ENCODE measurements at places on chromosomes 1 and 21.
A peak's percentile ranks its signal among the peaks of the same experiment; 100 is the strongest.

DNA sequence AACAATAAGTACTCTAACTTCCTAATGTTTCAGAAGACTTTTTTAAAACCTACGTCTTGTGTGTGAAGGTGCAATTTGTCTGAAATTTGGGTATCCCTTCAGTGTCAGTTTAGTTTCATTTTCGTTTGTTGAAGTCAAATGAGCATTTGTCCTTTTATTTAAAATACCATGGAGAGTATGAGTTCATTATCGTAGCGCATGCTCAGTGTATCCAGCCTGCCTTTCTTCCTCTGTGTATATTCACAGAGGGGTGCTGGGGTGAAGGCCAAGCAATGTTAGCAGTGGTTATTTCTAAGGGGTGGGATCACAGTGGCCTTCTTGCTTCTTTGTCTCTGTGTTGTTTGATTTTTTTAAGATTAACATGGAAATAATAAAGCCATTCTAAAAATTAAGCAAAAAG, 43.2 kb downstream of the CNN3 start:
- peak; percentile 33 for DNase-seq

- no peak for DNase-seq
These were observed 467.6 kb downstream of the RWDD3 start for GRCh38 chr1:95701450-95702173.

- DNase-seq: no peak
These were observed 324.4 kb downstream of the KCTD3 start for GRCh38 chr1:215891266-215892057.

DNA sequence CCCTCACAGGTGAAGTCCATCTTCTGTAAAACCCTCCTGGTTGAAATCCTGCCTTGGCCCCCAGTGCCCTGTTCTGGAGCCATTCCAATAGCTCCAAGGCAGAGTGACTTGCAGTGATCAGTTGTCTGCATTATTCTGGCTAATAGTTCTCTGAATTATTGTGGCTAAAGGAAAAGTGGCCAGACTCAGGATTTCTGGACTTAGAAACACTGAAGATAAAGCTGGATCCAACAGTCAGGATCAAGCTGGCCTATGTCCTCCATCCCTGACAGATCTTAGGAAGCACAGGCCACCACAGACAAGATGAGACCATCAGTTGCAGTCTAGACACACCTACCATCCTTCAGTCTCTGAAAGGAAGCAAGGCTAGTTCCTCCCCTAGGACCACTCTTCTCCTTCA, 801 bp upstream of the C2CD4D start:
- DNase-seq: no peak

- DNase-seq: no peak
These were observed 351.0 kb downstream of the COL11A1 start for GRCh38 chr1:102757363-102757762.

DNA sequence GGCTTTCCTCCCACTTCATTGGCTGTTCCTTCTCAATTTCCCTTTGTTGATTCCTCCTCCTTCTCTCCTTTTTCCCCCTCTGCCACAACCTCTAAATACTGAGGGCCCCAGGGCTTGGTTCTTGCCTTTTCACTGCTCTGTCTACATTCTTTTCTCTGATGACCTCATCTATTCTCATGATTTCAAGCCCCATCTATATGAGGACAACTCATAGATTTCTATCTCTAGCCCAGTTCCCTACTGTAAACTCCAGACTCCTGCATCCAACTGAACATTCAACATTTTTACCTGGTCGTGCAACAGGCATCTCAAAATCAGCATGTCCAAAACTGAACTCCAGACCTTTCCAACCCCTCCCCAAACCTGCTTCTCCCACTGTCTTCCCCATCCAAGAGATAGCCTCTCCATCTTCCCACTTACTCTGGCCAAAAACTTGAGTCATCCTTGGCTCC, 11.5 kb upstream of the SLC9A1 start:
- DNase-seq: no peak

GRCh38 chr21:15566703-15567102, 163.1 kb upstream of the USP25 start:
- no peak for DNase-seq

DNA sequence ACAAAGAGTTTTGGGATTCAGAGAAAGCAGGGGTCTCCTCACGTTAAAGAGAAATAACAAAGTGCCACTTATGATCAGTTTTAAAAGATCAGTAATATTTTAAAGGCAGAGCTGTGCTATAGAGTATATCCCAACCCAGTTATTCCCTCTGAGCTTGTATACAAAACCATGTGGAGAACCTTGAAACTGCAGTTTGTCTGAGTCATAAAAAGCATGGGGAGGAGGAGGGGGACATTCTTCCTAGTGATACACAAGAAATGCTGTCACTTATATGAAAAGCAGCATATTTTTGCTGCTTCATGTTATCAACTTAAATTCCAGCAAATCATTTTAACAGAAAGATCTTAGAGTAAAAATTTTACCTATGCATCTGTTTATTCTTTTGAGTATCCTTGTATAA, 244.5 kb downstream of the GPR52 start:
- no peak for DNase-seq

DNA sequence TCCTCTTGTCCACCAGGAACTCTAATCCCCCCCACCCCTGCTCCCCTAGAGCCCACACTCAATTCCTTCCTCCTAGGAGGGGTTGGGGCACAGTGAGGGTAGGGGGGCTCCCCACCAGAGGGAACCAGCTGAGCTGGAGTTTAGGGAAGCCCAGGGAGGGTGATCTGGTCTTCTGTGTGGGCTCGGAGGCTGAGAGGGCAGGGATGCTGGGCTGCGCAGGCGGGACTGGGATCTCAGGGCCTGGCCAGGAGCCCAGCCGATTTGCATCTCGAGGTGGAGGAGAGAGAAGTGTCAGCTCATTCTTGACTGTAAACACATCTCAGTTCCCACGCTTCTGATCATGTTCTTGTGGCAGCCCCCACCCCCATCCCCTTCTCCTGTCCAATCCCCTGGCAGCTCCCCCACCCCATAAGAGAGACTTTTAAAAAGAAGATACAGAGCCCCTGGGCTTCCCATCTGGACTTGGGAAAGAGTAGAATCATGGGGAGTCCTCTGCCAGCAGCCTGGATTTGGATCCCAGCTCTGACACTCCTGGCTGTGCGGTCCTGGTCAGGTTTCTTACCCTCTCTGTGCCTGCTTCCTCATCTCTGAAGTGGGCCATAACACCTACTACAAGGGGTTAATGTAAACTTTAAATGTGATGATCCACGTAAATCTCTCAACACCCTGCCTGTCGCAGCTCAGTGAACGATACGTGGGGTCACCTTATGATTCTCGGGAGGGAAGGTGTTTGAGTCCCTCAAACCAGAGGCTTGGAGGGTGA, 6.6 kb downstream of the PEAR1 start:
- no peak for DNase-seq

DNA sequence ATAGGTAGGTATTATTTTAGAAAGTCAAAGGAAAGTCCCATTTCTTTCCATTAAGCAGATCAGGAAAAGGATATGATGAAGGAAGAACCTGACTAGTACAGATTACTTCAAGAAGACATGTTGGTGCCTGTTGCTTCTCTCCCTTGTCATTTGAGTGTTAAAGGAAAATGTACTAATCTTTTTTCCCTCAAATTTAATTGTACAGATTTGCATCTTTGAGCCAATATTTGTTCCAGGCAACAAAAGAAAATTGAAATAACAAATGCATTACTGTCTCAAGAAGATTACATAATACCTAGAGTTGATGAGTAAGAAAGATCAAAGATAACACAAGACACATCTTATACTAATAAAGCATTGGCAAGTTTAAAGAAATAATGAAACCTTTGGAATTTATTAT, 566.9 kb upstream of the ZP4 start:
- no peak for DNase-seq

DNA sequence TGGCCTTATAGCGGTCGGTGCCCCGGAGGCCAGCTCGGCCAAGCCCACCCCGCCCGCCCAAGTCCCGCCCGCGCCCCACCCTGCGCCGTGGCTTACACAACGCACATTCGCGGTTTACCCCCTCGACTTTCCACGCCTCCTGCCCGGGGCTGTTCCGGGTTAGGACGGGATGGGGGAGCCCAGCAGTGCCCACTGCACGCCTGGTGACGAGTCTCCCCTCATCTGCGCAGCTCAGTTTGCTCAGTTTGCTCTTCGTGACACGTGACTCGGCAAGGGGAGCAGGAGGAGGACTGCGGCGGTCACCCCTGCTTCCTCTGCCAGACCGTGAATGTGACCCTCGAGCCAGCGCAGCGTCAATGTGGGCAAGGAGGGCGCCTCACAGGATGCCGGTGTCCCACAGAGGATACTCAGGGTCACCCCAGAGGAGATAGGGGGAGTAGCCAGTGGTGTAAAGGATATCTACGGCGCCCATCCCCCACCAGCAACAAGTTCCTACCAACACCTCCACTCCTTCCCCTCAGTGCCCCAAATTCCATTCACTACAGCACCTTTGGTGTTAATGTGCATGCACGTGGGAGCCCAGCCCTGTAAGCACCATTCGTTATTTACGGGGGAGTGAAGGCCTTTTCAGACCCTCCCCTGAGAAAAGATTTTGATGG, 350 bp upstream of the S100A6 start:
- DNase-seq: peak; percentile 87

- DNase-seq: no peak
These were observed 28.2 kb downstream of the SNAP47 start for GRCh38 chr1:227763246-227764018.

GRCh38 chr1:114353262-114353661, 157.7 kb downstream of the TRIM33 start:
- no peak for DNase-seq

GRCh38 chr1:160651433-160652064, 4.7 kb upstream of the SLAMF1 start:
- no peak for DNase-seq

DNA sequence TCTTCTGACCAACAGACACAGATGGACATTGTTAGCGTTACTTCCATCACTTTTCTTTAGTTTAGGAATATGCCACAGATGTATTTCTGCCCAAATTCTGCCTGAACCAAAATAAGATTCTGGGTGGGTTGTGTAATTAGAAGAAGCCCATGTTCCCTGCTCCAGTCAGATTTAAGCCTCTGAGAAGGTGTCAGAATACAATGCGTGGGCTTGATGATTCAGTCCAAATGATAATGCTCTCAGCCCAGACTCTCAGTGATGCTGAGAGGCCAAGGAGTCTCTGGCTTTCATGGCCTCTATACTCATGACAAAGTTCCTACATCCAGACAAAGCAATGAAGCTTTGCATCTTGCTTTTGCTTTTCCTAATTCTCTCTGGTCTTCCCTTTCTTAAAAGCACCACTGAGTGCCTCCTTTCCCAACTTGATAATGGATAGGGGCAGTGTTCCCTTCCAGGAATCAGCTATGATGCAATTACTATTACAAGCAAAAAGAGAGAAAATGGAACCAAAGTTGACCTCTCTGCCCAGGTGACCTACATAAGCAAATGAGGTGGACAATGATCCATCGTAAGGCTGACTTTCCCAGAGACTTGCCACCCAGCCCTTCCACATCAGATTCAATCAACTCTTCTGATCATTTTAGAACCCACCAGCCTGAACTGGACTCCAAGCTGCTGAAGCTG, 8.8 kb downstream of the SEC16B start:
- no peak for DNase-seq

DNA sequence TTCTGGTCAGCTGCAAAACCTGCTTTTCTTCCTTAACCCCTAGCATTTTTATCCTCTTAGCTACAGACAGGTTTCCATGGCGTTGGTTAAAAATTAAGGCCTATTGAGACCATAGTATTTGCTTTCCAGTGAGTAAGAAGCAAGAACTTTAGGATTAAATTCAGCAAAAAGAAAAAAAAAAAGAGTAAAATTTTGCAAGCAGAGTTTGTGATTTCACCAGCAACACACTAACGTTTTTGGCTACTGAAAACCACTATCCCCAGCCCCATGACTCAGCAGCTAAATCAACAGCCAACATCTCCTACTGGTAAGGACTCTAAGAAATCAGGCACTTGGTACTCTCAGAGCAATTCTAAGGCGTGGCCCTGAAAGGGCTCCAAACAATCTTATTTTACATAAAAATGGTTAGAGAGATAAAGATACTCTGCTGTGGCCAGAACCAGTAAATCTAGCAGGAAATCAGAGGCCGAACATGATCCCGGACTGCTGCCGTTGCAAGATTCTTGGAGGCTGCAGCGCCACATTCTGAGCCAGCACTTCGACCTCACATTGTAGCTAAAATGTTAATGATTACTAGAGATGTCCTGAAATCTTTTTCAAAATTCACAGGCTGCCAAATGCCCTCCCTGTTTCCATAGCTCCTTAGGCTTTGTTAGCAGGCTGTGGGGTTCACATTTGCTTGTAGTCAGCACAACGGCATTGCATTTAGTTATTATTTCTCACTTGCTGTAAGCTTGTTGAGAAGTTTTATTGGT, 1.6 kb upstream of the ENO1 start:
- no peak for DNase-seq

DNA sequence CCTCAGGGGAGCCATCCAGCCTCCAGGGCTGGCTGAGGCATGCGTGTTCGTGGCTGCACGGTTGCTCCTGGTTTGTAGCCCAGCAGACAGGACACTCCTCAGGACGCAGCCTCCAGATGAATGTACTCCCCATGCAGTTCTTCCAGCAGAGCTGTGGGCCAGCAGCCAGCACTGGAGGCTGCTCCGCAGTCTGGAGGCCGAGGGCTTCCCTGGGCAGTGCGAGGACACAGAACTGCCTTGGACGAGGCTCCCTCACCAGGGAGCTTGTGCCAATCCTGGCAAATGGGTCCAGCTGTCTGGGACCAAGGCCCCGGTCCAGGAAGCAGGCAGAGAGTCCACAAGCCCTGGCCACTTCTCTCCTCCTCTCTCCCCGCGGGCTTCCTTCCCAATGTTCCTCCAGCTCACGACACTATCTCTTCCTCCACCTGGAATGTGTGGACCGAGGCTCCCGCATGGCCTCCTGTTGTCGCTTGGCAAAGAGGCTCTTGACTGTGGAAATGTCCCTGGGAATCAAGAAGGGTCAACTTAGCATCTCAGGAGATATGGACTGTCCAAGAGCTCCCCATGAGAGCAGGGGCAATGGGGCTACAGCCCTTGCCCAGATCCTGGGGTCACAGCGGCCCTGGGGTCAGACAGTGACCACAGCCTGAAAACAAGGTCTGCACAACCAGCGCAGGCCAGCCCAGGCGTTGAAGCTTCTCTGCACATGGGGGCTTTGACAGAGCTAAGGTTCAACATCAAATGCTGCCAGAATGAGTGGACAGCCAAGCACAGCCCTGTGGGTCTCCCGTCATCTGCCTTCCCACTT, 5.3 kb downstream of the EDN2 start:
- DNase-seq: no peak

GRCh38 chr1:81220614-81221071, 580.1 kb upstream of the ADGRL2 start:
- no peak for DNase-seq

- no peak for DNase-seq
These were observed 51.0 kb upstream of the POU2F1 start for GRCh38 chr1:167169642-167170041.

GRCh38 chr1:30977105-30977504, 68.5 kb upstream of the SDC3 start:
- no peak for DNase-seq

GRCh38 chr1:31667065-31667785, 22.5 kb upstream of the PEF1 start:
- DNase-seq: no peak

DNA sequence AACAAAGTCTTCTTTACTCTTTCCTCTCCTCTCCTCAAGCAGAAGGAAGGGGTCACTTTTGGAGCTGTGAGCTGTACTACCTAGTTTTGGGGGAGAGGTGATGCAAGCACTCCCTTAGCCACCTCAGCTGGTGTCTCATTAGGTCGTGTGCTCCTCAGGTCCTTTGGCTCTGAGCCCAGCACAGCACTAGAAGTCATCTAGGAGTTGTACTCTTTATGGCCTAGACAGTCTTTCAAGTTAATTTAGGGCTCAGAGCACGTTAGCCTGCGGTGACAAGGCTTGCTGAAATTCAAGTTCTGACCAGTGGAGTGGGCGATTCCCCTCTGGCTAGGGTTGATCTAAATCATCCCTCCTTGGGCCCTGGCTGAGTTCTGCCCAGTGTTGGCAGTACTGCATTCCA, 48.0 kb upstream of the WDR26 start:
- no peak for DNase-seq
